ENCODE measurements at places on chromosomes 2 and 18. TPM values are rescaled to one million over a fixed set of nuclear protein-coding genes. Genes with fewer than 3 reads are reported as not detected.

DNA sequence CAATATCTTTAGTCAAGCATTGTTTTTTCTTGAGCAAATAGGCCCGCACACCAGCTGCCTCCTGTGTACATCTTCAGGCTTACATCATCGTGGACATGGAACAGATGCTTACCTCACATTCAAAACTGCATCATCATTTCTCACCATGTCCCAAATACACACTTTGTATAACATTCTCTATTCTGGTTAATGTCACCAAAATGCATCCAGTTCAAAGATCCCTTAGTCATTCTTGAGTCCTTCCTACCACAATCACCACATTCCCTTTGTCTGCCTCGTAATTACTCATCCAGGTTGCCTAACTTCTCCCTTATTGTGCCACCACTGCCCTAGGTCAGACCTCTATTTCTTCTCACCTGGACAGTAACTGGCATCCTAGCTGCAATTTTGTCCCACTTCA lies 373.7 kb upstream of the GALNT5 start:
- DNase-seq, result peak; percentile 26

DNA sequence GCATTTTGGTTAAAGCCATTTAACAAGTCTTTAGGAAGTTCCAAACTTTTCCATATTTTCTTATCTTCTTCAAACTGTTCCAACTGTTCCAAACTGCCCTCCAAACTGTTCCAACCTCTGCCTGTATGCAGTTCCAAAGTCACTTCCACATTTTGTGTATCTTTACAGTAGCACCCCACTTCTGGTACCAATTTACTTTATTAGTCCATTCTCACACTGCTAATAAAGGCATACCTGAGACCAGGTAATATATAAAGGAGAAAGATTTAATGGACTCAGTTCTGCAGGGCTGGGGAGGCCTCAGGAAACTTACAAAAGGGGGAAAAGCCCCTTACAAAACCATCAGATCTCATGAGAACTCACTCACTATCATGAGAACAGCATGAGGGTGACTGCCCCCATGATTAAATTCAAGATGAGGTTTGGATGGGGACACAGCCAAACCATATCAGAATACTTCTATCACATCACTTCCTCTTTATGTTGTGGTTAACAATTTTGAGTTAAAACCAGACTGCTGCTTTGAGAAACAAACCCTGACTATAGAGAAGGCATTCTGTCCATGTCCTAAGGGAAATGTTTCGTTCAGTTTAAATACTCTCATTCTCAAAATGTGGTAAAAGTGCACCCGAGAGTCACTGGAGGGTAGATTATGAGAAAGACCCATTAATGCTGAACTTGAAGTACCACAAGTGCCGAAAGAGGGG lies 11.0 kb downstream of the IL18R1 start:
- no peak for DNase-seq

- no peak for DNase-seq
These were observed 149.4 kb upstream of the SMAD2 start for GRCh38 chr18:48079885-48080284.

GRCh38 chr18:10893196-10893595 lies 256.2 kb downstream of the PIEZO2 start:
- no peak for DNase-seq

- no peak for DNase-seq
These were observed 122.9 kb downstream of the EPB41L3 start for GRCh38 chr18:5420906-5421305.

- DNase-seq, result no peak
These were observed 43.6 kb downstream of the SCTR start for GRCh38 chr2:119480718-119481142.

- no peak for DNase-seq
These were observed 114.5 kb upstream of the MAPRE2 start for GRCh38 chr18:34926683-34927082.

- no peak for DNase-seq
These were observed 94.4 kb downstream of the TTC32 start for GRCh38 chr2:19807346-19807745.

DNA sequence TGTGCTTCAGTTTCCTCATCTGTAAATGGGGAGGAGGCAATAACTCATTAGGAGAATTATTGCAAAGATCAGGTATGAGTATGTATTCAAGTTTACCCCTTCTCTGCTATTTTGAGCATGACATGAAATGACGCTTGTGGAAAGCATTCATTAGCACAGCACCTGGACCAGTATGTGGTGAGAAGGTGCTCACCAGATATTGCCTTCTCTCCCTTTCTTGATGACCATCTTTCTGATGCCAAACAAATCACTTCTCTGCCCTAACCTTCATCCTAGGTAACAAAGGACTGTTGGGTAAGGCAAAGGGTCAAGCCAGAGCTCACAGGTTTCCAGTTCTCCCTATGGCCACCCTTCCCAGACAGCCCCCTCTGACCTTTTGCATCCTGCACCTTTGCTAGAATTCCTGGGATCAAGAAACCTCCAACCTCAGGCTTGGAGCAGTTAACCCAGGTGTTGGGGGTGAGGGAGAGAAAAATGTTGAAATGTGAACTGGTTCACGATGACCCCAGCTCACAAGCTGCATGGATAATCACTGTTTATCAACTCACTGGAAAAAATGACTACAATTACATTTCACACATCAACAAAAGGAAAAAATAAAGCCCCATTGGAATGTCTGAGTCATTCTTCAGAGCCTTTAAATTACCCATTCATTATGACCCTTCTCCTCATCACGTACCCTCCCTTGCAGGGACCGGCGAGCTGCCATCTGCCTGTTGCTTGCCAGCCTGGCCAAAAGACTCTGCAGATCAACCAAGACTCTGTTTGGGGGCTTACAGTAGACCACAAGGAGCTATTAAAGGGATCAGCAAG lies 41.6 kb downstream of the LBH start:
- DNase-seq, result peak; percentile 77

- DNase-seq, result no peak
These were observed 112.1 kb downstream of the KLHL29 start for GRCh38 chr2:23497063-23497462.

- DNase-seq, result no peak
These were observed 57.7 kb upstream of the ATG16L1 start for GRCh38 chr2:233193738-233194137.

DNA sequence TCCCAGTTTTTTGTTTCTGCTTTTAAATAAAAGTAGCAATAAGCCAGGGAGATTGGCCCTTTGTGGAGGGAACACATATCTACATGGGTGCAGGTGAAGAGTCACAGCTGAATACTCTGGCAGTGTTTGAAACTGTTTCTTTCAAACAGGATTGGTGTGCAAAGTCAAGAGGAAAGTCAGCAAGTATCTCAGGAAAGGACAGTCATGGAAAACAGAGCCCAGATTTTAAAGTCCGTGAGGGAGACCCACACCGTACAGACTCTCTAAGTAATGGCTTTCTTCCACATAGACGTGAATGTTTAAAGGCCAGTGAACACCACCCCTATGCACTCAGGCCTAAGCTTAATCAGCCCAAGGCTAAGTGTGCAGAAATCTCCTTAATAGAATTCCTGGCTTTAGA lies 95.3 kb downstream of the GFPT1 start:
- no peak for DNase-seq

DNA sequence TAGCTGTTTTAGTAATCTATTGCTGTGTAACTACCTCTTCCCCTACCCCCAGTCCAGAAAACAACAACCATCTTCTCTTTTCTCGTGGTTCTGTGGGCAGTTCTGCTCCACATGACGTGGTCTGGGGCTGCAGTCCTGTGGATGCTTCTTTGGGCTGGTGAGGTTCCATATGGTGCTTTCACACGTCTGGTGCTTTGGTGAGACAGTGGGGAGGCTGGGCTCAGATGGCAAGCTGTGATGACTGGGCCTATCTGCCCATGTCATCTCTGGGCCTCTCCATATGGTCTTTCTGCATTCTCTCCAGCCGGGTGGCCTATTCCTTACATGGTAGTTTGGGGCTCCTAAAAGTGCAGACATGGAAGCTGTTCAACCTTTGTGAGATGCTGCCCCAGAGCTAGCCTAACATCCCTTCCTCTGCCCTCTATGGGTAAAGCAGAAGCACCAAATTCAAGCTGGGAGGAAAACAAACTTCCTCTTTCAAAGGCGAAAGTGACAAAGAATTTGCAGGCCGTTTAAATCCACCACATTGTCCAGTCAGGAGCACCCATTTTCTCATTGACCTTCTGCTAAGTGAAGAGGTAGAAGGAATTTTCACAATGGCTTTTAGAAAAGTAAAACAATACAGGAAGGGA lies 68.3 kb upstream of the IL1R1 start:
- DNase-seq, result no peak

DNA sequence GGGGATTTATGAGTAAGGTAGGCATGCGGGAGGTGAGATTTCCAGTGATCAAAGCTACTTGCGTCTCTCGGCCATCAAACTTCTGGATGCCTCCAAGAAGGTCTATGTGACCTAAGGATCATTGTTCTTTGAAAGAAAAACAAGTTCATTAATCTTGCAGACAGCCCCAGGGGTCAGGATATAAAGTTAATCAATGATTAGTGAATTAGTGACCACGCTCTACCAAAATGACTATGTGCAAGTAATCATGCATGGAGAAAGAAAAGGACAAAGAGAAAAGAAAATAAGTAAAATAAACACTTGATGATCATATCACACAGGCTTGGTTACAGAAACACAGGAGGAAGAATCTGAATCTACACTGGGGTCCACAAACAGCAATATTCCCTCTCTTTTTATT lies 42.5 kb upstream of the BCL11A start:
- no peak for DNase-seq

DNA sequence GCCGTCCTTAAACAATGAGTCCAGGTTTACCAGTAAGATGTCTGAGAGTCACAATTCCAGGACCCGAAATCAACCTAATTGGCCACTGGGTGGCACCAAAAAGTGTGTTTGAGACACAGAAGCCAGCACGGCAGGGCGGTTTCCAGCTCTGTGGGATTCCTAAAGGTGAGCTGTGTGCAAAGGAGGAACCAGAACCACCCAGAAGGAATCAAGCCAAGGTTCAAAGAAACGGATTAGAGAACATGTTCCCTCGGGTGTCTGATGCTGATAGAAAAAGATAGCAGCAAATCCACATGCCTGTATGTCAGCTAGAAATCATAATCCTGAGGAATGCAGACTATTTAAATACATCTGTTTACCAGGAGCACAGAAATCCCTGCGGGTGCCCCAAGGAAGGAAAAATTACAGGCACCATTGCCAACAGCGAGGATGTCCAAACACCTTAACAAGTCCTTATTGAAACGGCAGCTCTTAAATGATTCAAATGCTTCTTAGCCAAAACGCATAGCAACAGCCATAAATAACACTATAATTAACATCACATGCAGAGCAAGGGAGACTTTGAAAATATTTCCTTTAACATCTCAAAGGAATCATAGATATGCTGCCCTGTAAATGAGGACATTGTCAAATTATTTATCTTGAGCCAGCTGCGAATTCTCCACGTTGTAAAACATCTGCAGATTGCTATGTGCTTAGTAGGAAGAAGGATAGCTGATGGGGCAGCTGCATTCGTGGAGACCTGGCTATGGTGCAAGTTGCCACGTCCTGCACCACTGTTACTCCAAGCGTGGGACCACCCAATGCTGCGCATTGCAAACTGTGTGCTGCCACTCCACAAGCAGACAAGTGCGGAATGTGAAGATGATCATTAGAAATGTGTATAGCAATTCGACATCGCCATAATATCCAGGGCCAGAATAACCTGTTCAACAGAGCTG lies 318.7 kb upstream of the NCKAP5 start:
- DNase-seq, result peak; percentile 49

DNA sequence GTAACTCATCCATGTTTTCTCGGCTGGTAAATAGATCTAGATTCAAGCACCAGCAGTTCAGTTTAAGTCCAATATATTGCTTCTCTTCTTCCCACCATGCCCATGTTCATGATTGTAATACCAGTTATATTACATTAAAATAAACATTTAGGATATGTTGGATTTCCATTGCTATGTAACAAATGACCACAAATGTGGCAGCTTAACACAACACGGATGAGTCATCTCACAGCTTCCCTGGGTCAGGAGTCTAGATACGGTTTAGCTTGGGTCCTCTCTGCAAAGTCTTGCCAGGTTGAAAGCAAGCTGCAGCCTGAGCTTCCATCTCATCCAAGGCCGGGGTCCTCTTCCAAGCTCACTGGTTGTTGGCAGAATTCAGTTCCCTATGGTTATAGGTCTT lies 39.4 kb upstream of the SMAD2 start:
- no peak for DNase-seq

- no peak for DNase-seq
These were observed 220.7 kb downstream of the IRS1 start for GRCh38 chr2:226578879-226579278.

INO80B gene
- total RNA-seq, result 34.2 TPM

CTLA4 gene
- total RNA-seq, result not detected

CEBPZOS gene
- total RNA-seq, result 46.5 TPM

TEX44 gene
- not detected for total RNA-seq

PSME4 gene
- 58.3 TPM for total RNA-seq

ZCCHC2 gene
- 12.0 TPM for total RNA-seq

LOXL3 gene
- 3.1 TPM for total RNA-seq

CAPN10 gene
- 70.3 TPM for total RNA-seq

CFAP221 gene
- total RNA-seq, result not detected

ZBTB7C gene
- not detected for total RNA-seq

ACADL gene
- total RNA-seq, result 0.24 TPM

CNGA3 gene
- not detected for total RNA-seq

GNLY gene
- total RNA-seq, result not detected

IGFBP5 gene
- 10.0 TPM for total RNA-seq

TGFA gene
- total RNA-seq, result 36.4 TPM
